ENCODE measurements at places on chromosomes 1 and 21. TPM values are rescaled to one million over a fixed set of nuclear protein-coding genes. Genes with fewer than 3 reads are reported as not detected.

- DNase-seq = no peak
These were observed 41.4 kb downstream of the CDC7 start for GRCh38 chr1:91541918-91542533.

DNA sequence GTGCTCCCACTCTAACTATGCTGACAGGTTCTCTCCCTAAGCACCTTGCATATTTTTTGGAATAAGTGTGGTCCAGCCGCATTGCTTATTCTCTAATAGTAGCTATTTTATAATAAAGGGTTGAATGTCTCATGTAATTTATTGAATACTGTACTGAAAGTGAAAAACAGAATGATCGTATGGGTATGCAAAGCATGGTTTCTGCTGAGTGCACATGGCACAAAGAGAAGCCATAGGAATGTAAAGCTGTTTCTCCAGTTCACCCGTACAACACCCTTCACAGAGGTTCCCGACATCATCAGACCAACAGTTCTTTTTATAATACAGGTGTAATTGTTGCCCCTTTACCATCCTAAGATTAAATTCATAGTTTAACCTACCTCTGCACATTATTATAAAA lies 8.9 kb upstream of the HAO2 start:
- no peak for DNase-seq

MCOLN2 gene
- 0.27 TPM for total RNA-seq

MROH9 gene
- not detected for total RNA-seq

CFAP74 gene
- not detected for total RNA-seq

GRCh38 chr1:194117582-194117981 lies 931.2 kb upstream of the B3GALT2 start:
- DNase-seq = no peak

DNA sequence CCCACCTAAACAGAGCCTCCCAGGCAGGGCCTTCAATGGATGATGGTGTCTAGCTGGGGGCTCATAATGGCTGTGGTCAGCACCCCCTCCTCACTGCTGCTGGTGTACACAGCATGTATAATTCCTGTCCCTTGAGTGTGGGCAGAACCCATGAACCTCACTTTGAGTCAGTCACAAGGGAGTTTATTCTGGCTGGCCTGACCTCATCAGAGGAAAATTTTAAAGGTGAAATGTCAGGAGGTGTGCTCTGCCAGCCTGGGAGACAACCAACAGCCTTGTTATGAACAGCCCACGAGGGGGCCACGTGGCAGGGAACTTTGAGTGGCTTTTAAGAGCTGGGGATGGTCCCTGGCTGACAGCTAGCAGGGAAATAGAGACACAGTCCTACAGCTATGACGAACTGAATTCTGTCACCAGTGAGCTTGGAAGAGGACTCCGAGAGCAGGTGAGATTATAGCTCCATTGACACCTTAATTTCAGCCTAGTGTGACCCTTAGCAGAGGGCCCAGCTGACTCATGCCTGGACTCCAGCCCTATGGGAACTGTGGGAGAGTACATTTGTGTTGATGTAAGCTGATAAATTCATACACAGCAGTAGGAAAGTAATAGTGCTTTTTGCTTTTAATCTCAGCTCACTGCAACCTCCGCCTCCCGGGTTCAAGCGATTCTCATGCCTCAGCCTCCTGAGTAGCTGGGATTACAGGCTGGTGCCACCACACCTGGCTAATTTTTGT lies 73.5 kb upstream of the RUNX3 start:
- no peak for DNase-seq

SERTAD4 gene
- total RNA-seq = 4.7 TPM

ITLN2 gene
- total RNA-seq = not detected

KLHDC8A gene
- 0.24 TPM for total RNA-seq

C1orf167 gene
- 2.7 TPM for total RNA-seq

IRF6 gene
- total RNA-seq = 31.6 TPM

DNA sequence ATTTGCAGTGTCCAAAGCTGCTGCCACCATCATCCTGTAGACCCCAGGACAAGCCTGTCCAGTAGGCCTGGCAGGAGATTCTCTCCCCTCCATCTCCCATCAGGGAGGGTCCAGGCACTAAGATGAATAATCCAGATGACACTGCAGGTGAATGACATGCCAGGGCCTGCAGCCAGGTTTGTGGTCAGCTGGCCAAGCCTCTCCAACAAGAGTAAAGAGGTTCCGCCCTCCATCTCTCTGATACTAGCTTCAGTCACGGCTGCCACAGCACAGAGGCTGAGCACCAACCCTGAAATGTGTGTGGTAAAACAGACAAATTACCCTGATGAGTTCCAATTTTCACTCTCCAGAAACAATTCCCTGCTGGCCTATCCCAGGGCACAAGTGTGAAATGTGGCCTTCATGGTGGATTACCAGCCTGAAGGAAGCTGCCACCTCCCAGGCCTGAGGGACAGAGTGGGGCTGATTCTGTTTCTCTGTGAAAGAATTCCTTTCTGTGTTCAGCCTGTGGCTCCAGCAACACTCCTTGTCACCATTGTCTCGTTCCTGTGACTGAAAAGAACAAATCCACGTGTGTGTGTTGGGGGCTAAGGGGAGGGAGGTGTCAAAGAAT lies 19.9 kb upstream of the LHX4 start:
- DNase-seq = no peak

DNA sequence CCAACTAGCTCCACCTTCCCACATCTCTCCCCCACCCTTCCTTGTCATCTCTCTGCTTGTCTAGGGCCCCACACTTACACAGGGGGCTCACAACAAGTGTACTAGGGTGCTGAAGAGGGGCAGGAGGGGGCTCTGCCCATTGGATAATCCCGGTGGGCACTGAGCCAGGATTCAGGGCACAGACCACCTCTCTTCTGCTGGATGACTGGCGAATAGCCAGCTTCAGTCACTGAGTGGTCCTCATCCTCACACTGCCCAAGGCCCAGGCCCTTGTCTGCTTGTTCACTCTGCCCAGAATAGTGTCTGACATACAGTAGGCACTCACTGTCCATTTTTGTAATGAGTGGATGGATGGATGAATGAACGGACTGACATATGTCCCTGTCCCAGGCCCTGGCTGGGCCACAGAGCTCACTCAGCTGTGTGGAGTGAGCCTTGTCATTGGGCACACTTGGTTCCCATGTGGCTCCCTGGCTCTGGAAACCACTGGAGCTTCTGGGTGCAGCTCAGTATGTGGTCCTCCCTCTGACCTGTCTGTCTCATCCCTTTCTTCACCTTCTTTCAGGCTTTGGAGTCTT lies 36.6 kb downstream of the FOXO6 start:
- DNase-seq = no peak
